ENCODE measurements at places on chromosomes 1 and 21.

DNA sequence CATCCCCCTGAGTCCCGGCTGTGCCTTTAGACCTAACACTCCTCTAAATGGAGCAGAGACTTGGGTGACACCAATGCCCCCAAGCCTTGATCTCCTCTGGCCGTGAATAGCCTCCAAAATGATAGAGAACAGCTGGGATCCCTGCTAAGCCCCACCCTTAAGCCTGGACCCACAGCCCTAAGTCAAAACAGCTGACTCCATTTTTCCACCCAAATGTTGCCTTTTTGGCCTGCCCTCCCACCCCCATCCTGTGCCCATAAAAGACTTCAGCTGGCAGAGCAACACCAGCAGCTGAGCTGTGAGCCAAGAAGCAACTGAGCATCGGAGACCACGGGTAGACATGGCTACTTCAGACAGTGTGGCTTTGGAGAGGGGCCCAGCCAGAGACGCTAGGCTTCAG is 420.8 kb downstream of the NPHP4 start:
- no peak for ATAC-seq

GRCh38 chr21:41236352-41236973 is 68.5 kb downstream of the BACE2 start:
- ATAC-seq, result no peak

DNA sequence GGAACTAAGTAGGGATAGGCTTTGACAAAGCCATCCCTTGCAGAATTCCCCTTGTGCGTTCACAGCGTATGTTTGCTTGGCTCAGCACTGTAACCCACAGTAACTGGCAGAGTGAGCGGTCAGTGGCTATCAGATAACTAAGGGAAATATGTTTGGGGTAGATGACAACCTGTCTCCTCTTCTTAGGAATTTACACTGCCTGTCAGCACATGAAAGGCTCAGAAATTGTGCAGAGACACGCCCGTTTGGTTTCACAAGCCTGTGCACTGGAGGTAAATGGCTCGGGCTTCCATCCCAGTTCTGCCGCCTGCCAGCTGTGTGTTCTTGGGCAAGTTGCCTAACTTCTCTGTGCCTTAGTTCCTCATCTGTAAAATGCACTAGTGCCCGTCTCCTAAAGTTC is 101.2 kb downstream of the PRDM2 start:
- ATAC-seq, result no peak

DNA sequence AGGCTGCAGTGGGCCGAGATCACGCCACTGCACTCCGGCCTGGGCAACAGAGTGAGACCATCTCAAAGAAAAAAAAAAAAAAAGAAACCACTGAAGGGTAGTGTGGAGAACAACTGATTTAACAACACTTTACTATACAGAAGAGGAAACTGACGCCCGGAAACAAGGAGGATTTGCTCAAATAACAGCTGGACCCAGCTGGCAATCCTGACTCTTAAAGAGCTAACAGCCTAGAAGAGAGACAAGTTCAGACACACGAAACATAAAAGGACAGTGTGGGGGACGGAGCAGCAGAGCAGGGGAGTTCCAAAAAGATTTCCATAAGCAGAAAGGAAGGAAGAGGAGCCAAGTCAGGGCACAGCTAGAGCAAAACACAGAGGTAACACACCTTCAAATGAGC is 4.4 kb downstream of the ECHDC2 start:
- ATAC-seq, result no peak

DNA sequence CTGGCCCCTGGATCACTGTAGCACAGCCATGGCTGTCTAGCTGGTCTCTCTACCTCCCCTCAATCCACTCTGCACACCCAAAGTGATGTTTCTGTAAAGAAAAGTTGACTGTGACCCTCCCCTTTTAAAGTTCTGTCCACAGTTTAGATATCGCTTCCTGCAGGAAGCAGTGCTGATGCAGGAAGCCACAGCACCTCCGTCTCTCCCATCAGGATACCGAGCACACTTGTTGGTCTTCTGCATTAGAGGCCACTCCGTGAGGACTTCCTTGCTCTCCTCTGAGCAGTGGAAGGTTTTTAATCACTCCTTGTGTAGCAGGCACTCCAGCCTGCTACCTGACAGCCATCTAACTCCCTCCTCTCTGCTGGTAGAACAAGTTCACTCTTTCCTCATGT is 69.5 kb downstream of the GADD45A start:
- ATAC-seq, result no peak

DNA sequence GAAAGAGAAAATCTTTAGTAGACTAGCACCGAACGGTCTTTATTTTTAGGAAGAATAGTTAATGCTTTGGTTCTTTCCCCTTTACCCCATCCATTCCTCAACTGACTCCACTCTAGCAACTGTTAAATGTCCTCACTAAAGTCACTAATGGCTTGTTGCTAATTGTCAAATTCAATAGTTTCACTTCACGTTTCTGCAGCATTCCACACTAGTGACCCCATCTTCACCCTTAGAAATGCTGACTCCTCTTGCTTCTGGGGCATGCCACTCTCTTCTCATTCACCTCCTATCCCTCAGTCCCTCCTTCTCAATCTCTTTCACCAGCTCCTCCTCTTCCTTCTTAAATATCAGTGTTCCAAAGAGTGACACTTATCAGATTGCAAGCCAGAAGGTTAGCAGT is 19.4 kb upstream of the CADM3 start:
- no peak for ATAC-seq

DNA sequence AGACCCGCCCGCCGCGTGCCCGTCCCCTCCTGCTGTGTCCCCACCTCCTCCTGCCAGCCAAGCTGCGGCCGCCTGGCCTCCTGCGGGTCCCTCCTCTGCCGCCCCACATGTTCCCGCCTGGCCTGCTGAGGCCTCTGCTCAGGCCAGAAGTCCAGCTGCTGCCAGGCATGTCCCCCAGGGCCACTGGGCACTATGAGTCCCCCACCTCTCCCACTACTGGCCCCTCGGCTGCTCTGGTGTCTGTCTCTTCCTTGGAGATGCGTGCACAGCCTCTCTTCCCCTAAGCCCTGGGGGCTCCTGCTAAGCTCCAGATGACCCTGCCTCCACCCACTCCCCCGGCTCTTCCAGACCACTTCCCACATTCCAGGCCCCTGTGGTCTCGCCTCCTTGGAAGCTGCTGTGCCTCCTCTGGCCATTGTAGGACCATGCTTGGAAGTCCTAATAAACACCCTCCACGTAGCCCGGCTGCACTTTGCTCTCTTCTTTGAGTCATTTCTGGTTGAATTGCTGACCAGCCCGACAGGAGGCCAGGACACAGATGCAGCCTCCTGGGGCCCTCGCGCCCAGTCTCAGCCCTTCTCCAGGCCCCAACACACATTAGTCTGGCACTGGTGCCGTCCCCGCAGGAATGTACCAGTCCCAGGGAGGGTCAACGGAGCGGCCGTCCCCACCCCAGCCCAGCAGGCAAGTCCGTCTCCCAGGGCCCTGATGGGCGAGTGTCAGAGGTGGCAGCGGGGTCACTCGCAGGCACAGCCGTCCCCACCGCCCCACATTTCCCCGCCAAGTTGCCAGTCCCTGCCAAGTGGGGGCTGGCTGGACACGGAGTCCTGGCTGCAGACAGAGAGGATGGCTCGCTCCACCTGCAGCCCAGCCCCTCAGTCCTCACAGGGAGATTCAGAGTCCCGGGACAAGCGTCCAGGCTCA is 1.1 kb downstream of the KRTAP10-12 start:
- ATAC-seq, result no peak

DNA sequence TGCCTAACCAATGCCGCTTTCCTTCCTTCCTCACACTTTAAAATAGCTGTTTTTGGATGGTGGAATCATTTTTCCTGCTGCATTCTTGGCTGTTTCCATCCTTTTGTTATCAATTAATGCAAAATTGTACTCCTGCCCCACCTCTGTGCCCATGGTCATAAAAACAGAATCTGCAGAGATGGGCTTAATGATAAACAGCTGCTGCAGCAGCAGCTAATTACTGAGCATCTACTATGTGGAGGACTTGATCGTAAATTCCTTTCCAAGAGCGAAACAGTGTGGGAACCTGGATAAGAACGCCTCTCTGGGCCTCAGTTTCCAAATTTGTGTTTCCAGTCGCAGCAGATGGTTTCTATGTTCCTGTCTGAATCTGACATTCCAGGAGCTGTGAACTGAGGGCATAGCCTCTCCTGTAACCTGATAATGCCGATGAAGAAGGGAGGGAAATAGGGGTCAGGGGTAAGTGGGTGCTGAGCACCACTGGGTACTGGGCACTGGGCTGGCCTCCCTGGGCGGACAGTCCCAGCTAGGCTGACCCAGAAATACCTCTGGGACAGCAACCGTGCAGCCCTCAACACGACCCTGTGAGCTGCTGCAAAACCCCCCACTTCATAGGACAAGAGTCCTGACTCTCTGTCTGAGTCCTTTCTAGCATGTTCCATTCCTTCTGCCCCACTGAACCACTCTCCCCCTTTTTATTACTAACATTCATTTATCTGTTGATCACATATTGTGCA is 121.7 kb downstream of the DMRTB1 start:
- ATAC-seq, result no peak

GRCh38 chr1:7223334-7224080 is 438.3 kb downstream of the CAMTA1 start:
- no peak for ATAC-seq

DNA sequence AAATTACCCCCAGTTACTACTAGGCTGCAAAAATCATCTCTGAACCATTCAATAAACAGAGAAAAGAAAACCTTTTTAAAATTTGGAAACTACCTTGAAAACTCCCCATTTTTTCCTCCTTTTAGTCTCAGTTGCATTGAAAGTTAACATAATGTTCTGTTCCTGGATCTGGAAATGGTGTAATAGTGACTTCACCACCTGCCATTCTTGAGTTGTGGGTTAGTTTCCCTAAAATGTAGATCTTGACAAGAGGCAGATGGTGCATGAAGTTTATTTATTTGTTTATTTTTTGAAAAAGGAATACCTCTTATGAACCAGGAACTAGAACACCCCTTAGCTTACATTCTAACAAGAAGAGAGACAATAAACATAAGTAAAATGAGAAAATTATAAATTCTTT is 72.8 kb downstream of the ATF6 start:
- ATAC-seq, result no peak

DNA sequence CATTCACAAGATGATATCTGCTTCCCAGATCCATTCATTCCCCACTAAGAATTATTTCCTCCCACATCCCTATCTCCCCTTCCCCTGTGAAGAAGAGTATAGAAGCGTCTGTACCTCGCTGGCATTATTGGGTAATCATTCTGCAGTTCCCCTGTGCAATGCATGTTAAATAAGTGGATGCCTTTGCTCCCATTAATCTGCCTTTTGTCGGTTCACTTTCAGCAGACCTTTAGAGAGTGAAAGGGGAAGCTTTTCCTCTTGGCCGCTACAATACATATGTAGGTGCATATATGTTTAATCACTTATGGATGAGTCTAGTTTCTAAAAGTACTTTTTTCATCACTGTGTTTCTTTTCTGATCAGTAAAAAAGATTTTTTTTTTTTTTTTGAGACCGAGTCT is 7.0 kb downstream of the CLCN6 start:
- no peak for ATAC-seq

- ATAC-seq, result no peak
Observed at GRCh38 chr1:14570514-14570913, 28.0 kb upstream of the KAZN start.

DNA sequence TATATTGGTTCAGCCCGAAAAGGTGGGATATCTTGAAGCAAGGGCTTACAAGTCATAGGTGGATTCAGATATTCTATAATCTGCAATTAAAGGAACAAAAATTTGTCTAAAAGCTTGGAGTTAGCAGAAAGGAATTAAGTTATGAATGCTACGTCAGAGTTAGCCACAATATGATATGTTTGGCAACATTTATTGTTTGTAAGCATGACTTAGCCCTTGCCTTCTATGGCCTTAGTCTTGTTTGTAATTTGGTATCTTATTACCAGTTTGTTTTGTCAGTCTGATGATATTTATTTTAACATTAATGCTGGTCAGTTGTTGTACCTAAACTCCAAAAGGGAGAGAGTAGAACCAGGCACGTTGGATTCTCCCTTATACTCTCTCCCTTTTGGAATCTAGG is 43.1 kb upstream of the SUCO start:
- no peak for ATAC-seq

DNA sequence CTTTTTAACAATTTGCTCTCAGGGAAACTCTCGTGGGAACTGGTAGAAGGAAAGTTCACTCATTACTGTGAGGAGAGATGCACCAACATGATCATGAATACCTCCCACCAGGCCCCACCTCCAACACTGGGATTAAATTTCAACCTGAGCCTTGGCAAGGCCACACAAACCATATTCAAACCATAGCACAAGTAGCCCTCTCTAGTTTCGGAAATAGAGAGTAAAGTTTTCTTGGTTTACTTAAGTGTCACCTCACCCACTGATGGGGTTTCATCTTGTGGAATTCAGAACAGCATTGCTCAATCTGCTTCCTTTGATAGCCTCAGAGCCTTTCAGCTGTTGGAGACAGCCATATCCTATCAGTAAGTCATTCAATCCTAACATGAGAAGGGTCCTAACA is 25.5 kb upstream of the CCSAP start:
- no peak for ATAC-seq

- no peak for ATAC-seq
Observed at GRCh38 chr21:33229099-33229783, 497 bp upstream of the IFNAR2 start.

DNA sequence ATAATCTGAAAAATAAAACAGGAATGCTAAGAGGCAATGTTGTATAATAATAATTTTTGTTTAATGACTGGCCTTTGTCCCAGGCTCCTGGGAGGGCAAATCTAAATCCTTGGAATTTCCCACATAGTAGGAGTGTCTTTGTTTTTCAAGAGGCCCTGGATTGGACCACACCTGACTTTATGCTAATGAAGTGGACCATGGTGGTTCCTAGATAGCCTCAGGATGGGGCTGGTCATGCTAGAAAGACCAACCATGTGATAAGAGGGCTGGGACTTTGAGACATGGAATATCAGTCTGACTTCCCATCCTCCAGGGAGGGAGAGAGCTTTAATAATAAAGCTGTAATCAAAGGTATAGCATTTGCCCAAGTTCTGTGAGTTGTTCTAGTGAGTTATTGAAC is 138.2 kb upstream of the RAB4A start:
- ATAC-seq, result no peak

GRCh38 chr1:188295157-188295556 is 1466.4 kb downstream of the PLA2G4A start:
- ATAC-seq, result no peak

DNA sequence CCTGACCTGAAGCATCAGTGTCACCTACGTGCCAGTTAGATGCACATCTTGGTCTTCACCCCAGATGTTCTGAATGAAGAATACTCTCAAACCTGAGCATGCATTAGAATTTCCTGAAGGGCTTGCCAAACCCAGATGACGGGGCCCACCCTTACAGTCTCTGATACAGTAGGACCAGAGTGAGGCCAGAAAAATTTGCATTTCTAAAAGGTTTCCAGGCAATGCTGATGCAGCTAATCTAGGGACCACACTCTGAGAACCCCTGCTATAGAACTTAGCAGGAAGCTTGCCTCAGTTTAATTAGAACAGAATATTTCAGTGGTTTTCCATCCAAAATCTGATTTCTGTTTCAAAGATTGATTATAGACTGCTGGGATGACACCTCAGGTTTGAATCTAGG is 9.9 kb upstream of the CTBS start:
- no peak for ATAC-seq

GRCh38 chr1:202241376-202242079 is 47.9 kb downstream of the LGR6 start:
- no peak for ATAC-seq

All from activated CD4-positive, CD25-positive, alpha-beta regulatory T cell treated with anti-CD3 and anti-CD28 coated beads, Interleukin-2, amount 50 U/mL, for 24 hours (primary cell).